B cell (primary cell): ENCODE measurements at places on chromosomes 3 and 15. TPM values are rescaled to one million over a fixed set of nuclear protein-coding genes. Genes with fewer than 3 reads are reported as not detected.

CSTA gene
- total RNA-seq: not detected in 2 replicates

DNA sequence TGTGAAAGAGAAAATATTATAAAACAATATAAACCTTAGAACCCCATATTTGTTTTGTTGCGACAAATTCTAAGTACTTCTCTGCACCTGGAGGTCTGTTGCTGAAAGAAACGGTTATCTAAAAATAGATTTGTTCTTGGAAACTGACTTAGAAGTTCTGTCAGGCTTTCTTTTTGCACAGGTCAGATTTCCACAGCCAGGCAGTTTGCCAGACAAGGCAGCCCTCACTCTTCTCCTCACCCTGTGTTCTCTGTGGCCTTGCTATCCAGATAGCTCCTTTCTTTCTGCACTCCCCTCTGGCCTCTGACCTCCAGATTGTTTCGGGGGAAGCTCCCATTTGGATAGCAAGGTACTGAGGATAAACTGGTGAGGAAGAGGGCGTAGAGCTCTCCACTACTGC, 413.3 kb upstream of the ONECUT1 start:
- no peak overlapping the region for H3K4me3 ChIP-seq
- no peak for DNase-seq
- no peaks in the 10 kb centered on the region for H3K36me3 ChIP-seq
- no peaks in the 10 kb centered on the region for H3K4me1 ChIP-seq
- H3K27me3 ChIP-seq: no peaks in the 10 kb centered on the region
- no peak overlapping the region for H3K27ac ChIP-seq

RTF1 gene
- 39.4 and 45.0 TPM in 2 replicates for total RNA-seq

- DNase-seq: no peak
- no peaks in the 10 kb centered on the region for H3K36me3 ChIP-seq
- H3K27ac ChIP-seq: no peak overlapping the region
- peaks cover 24% of the 10 kb centered on the region for H3K27me3 ChIP-seq
These were observed 75.1 kb upstream of the SLC6A11 start for GRCh38 chr3:10740954-10741353.
